ENCODE measurements at places on chromosomes 2 and 18.

DNA sequence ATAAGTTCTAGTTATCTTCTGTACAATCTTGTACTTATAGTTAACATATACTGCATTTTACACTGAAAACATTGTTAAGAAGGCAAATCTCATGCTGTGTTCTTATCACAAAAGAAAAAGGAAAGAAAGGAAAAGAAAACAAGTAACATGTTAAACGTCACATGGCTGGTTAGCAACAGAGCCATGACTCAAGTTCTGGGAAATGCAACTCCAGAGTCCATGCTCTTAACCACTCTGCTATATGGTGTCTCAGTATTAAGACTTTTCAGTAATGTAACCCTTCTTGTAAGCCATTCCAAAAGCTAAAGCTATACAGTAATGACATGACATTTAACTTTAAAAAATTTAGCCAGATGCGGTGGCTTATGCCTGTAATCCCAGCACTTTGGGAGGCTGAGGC lies 181.4 kb downstream of the BARD1 start:
- no peak for DNase-seq

GRCh38 chr2:207311316-207312005 lies 145.7 kb upstream of the KLF7 start:
- no peak for DNase-seq

GRCh38 chr2:47095349-47096020 lies 59.6 kb downstream of the STPG4 start:
- no peak for DNase-seq

- no peak for DNase-seq
Observed at GRCh38 chr2:11314487-11314886, 29.9 kb downstream of the ROCK2 start.

DNA sequence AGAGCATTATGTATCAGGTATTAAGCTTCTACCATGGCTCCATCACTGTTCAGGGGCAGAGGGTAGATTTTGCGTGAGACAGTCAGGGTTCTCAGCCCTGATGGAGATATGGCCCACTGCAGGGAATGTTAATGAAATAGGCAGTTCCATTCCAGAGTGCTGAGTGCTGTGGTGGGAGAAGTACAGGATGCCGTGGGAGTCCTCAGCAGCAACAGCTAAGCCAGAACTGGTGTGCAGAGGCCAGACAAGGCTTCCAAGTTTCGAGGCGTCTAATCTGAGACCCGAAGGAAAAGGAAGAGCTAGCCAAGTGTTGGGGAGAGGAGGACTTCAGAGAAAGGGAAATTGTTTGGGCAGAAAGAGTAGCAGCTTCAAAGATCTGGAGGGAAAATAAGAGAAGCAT lies 30.2 kb upstream of the MAPRE2 start:
- DNase-seq = no peak

GRCh38 chr2:1041012-1041805 lies 90.6 kb downstream of the SNTG2 start:
- no peak for DNase-seq

DNA sequence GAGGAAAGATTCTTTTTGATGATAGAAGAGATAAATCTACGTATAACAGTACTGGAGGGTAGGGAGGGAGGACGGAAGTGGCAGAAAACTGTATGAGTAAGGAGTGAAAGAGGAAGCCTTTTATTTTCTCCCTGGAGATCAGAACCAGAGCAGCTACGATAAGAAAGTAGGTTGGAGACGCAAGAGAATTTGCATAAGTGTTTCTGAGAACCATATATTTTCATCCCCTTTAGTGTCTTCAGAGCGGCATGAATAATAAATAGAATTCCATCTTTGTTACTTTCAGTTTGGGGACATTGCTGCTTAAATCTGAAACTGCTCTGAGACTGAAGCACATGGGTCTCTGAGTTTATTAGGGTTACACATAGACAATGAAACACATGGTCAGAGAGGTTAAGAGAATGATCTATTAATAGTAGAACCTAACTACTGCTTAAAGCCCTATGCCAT lies 230.2 kb upstream of the TNP1 start:
- no peak for DNase-seq

DNA sequence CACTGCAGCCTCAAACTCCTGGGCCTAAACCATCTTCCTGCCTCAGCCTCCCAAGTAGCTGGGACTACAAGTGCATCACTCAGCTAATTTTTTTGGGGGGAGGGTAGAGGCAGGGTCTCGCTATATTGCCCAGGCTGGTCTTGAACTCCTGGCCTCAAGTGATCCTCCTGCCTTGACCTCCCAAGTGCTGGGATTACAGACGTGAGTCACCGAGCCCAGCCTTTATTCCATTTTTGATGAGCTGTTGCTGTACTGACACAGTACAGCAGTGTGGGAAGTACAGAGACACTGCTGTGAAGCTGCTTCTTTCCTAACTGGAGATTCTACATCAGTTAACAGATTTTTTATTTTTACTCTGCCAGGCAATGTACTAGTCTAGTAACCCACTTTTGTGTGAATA lies 18.8 kb downstream of the PTRHD1 start:
- DNase-seq = no peak

DNA sequence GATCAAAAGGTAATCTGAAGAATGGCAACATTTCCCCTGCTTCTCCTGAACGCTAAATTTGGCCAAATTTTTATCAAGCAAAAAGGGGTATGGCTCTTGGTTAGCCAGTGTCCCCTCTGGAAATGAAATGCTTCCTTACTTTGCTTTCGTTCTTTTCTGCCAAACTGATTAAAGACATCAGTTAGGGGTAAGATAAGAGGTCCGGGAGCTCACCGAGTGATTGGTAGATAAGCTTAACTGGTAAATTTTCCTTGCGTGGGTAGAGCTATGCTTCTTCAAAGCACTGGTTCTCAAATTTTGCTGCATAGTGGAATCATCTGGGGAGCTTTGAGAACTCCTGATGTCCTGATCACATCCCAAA lies 62.7 kb upstream of the MAPRE2 start:
- no peak for DNase-seq

DNA sequence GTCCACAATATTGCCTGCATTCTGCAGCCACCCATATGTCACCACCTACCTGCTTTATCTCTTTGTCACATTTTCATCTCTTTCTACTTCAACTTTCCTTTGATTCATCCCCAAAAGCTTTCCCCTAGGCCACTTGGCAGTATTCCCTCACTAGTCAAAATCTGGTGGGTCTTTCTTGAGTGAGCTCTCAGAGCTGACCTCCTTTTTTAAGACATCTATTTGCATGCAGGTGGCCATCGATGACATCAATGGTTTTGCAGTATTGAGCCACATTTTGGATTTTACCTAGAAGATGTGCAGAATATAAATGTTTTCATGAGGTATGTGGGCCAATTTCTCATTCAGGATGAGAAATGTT lies 133.4 kb upstream of the REG3A start:
- no peak for DNase-seq

DNA sequence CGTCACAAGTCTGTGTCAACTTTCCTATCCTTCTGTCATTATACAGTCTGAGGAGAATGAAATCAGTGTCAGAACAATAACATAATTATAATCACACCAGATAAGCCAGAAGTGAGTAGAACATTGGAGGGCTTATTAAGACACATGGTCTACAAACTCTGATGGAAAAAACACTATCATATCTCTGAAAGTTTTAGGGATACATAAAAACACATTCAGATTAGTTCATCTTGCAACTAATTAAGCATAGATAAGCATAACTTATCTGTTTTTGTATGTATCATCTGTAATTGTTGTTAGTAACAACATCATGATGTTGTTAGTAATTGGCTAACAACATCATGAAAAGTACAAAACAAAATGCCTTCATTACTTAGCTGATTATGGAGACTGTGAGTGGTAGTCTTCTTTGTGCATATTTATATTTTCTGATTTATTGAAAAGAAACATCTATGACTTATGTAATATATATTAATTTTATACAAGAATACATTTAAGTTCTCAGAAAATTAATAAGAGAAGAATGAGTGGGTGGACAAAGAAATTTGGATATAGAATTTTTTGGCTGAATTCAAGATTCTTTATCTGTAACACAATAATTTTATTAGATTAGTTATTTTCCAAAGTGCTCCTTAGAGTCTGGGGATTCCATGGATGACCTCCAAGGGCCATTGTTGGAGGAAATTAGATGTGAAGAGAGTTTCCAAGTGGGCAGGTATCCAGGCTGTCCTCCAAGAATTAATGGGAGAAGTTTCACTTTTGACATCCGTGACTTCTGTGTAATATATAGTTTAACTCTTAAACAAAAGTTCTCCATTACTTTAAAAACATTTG lies 16.9 kb upstream of the CCDC102B start:
- DNase-seq = no peak

- no peak for DNase-seq
Observed at GRCh38 chr18:57276829-57277228, 75.5 kb upstream of the ST8SIA3 start.

GRCh38 chr2:86704459-86704971 lies 15.6 kb upstream of the RMND5A start:
- DNase-seq = no peak

DNA sequence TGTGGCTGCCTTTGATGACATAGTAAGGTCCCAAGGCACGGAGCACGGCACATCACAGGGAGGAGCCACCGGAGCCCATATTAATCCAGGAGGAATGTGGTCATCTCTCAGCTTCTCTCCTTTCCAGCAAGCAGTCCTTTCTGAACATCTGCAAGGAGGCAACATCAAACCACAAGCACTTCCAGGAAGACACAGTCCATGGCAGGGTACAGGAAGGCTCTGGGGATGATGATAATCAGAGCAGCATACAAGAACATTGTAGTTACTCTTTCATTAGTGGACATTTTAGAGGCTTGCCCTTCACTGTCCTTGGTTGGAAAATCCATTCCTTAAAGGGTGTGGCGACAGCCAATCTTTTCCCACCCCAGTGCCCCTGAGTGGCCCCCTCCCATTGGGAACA lies 31.1 kb downstream of the YPEL5 start:
- DNase-seq = no peak
